ENCODE measurements at places on chromosomes 16 and 17. TPM values are rescaled to one million over a fixed set of nuclear protein-coding genes. Genes with fewer than 3 reads are reported as not detected.

The NUP85 gene
- 94.1 TPM for total RNA-seq

The SBK1 gene
- total RNA-seq = 1.1 TPM

The CDH5 gene
- total RNA-seq = not detected

The CREBBP gene
- total RNA-seq = 76.2 TPM

The RDM1 gene
- total RNA-seq = 1.3 TPM

The COPRS gene
- total RNA-seq = 37.6 TPM

The TMC5 gene
- not detected for total RNA-seq

The NPIPA2 gene
- not detected for total RNA-seq

The AHSP gene
- not detected for total RNA-seq

The CCDC78 gene
- 6.4 TPM for total RNA-seq

The ZNF469 gene
- total RNA-seq = 6.1 TPM

The SCGB1C2 gene
- total RNA-seq = not detected

The SMIM36 gene
- not detected for total RNA-seq

The TNFRSF17 gene
- not detected for total RNA-seq

The VTN gene
- total RNA-seq = 0.52 TPM

The TEKT3 gene
- total RNA-seq = 0.57 TPM

The NT5M gene
- 2.0 TPM for total RNA-seq

The ANKFN1 gene
- total RNA-seq = not detected

The TBX2 gene
- 0.08 TPM for total RNA-seq

The CMTM2 gene
- 0.67 TPM for total RNA-seq

The CD300A gene
- 17.6 TPM for total RNA-seq

The RHOT1 gene
- 27.1 TPM for total RNA-seq

The LITAFD gene
- total RNA-seq = not detected

The SRL gene
- total RNA-seq = not detected

The HSD17B2 gene
- total RNA-seq = not detected

The XYLT1 gene
- total RNA-seq = 26.4 TPM

The PER1 gene
- total RNA-seq = 16.9 TPM

The HOXB9 gene
- total RNA-seq = 0.78 TPM

The NHERF2 gene
- total RNA-seq = 4.5 TPM

The EFNB3 gene
- total RNA-seq = not detected

The CDYL2 gene
- 15.8 TPM for total RNA-seq

The NRN1L gene
- total RNA-seq = not detected

The TMEM220 gene
- 1.1 TPM for total RNA-seq

The NXPH3 gene
- not detected for total RNA-seq

The PAM16 gene
- total RNA-seq = 114 TPM

The HOXB4 gene
- 8.2 TPM for total RNA-seq

The CPHXL2 gene
- not detected for total RNA-seq

The MYH3 gene
- 4.2 TPM for total RNA-seq

The TERB1 gene
- total RNA-seq = 0.64 TPM

The TAC4 gene
- total RNA-seq = not detected

The PYDC1 gene
- total RNA-seq = not detected

Measured in natural killer cell treated with Interleukin-12 subunit alpha and Interleukin-12 subunit beta and Interleukin-15 and Interleukin-18, amount 100 ng/mL, for 72 hours (primary cell).